Activated CD8-positive, alpha-beta memory T cell treated with anti-CD3 and anti-CD28 coated beads for 48 hours (primary cell): ENCODE measurements at places on chromosomes 6 and 20.

GRCh38 chr6:160188773-160189172 is 67.2 kb downstream of the SLC22A1 start:
- no peak for DNase-seq

GRCh38 chr6:109237077-109237985 is 142.0 kb downstream of the CEP57L1 start:
- no peak for DNase-seq

DNA sequence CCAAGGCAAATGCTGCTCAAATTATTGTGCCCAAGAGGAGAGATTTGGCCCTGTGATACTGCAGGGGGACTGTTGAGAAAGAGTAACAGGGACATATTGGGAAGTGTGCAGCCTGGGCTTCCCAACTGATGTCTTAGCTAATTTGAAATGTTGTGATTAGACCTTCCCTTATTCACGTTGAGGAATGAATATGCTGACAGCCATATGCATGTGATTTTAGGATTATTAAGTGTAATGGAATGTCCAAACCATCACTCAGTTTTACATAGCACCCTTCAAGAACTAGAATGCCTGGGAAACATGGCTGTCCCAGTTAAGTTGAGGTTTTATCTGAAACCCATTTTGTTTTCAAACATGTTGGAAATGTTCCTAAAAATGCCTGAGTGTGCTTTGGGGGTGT is 81.4 kb downstream of the CARMIL1 start:
- DNase-seq = no peak

DNA sequence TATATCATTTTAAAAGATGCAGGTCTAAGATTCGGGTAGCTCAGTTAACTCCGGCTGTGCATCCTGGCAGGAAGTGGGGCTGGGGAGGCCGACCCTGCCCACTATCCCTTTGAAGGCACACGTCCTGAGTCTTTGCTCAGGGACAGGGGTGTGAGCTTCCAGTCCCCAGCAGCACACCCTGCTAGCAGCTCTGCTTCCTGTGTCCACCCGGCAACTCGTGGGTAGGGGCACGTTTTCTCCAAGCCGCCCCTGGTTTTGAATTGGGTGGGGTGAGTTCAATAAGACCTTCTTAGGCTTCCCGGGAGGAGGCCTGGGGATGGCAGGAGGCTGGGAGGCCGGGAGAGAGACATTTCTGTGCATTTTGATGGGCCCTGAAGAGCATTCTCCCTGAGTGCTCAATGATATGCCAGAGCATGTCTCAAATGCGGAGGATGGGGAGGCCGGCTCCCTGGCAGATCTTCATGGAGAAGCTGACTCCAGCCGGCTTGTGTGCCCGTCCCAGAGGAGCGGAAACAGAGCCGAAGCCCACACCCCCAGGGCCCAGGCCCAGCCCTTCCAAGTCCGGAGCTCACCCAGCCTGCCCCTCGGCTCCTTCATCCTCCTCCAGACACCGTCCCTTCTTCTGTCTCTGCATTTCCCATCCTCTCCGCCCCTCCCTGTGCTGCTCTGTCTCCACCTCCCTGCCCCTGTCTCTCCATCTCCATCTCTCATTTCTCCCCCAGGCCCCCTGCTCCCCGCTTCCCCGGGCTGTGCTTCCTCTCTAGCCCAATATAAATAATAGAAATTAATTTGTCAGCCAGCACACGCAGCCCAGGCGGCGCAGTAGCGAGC is 36.3 kb upstream of the ZFAND3 start:
- peak; percentile 16 for DNase-seq

GRCh38 chr20:47179267-47179666 is 177.2 kb downstream of the ZMYND8 start:
- no peak for DNase-seq

GRCh38 chr20:19973961-19974629 is 43.1 kb upstream of the NAA20 start:
- no peak for DNase-seq

GRCh38 chr20:43825051-43825402 is 89.6 kb upstream of the TOX2 start:
- no peak for DNase-seq

DNA sequence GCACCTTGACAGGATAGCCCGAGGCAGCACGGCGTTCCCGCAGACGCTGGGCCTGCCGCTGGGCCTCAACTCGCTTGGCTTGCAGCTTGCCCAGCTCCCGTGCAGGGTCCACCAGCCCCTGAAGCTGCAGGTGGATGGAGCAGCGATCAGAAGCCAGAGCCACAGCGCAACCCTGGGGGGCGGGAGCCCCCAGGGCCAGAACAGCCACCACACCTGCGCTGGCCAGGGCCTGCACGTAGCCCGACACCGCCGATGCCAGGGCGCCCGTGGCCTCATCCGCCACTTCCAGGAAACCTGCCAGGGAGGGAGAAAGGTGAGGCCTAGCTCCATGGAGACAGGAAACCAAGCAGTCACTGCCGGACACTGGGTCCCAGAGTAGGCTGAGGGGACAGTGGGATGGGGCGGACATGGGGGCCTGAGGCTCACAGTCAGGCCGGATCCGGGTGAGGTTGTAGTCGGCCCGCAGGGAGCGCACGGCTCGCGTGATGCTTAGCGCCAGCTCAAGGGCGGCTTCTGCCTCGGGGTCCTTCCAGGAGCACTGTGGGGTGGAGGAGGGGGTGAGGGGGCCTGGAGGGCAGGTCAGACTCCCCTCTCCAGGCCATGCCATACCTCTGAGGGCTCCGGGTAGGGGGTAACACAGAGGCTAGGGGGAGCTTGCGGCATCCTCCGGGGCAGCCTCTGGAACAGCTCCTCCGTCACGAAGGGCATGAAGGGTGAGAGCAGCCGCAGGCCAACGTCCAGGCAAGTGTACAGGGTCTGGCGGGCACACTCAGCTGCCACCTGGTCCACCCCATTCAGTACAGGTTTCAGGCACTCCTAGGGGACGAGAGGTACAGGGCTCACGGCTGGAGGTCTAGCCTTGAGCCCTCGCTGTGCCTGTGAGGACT is 2.1 kb upstream of the VWA7 start:
- DNase-seq = no peak

DNA sequence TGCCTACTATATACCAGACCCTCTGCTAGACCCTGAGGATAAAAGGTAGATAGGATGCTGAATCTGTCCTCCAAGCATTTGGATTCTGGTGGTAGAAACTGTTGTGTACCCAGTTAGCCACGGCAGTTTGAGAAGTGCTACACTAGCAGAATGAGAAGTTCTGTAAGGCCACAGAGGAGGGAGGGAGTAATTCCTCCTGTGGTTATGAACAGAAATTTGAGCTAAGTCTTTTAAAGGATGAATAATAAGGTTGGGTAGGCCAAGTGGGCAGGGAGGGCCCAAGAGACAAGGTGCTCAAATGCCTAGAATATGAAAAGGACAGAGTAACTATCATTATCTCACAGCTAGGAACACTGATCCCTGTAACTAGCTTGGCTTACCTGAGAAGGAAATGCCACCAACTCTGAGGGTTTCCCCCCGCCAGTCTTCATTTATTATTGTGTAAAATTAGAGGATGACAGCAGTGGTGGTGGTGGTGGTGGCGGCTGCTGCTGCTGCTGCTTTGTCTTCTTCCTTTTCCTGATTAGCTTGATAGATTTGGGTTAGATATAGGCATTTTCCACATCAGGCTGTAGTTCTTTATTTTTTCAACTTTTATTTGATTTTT is 243.3 kb downstream of the PRL start:
- DNase-seq = no peak

GRCh38 chr6:44533421-44533820 is 145.9 kb downstream of the CDC5L start:
- no peak for DNase-seq

DNA sequence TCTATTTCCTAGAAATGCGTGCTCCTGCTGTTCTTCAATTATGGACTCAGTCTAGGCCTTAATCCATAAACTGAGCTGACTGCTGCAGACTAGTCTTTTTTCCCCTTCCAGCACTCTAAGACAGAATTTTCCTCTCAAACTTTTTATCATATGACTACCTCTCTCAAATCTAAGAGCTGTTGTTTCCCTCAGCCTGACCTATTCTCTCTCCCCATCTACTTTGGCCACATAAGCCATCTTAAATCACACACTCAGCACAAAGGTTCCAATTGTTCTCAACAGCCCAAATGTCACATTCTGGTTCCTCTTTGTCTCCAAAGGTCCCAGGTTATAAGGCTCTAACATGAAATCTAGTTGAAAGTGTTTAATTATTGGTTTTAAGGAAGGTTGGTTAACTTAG is 85.2 kb downstream of the PRSS35 start:
- DNase-seq = no peak

- peak; percentile 74 for DNase-seq
These were observed 10.5 kb upstream of the ELOVL5 start for GRCh38 chr6:53359095-53359842.

DNA sequence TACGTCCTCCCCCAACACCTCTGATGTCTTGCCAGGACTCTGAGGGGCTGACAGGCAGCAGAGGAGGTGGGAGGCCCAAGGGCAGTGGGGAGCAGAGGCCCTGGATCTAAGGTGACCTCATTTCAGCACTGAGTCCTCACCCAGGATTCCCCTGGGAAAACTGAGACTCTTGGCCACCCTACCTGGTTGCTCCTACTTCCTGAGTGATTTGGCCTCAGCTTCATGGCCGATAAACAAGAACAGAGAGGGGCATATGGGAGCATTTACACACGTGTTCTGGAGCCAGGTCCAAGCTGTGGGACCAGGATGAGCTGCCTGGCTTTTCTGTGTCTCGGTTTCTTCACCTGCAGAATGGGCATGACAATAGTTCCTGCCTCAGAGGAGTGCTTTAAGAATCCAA is 133.8 kb downstream of the ANKRD60 start:
- DNase-seq = no peak

GRCh38 chr20:58676161-58676560 is 16.4 kb upstream of the NPEPL1 start:
- no peak for DNase-seq

DNA sequence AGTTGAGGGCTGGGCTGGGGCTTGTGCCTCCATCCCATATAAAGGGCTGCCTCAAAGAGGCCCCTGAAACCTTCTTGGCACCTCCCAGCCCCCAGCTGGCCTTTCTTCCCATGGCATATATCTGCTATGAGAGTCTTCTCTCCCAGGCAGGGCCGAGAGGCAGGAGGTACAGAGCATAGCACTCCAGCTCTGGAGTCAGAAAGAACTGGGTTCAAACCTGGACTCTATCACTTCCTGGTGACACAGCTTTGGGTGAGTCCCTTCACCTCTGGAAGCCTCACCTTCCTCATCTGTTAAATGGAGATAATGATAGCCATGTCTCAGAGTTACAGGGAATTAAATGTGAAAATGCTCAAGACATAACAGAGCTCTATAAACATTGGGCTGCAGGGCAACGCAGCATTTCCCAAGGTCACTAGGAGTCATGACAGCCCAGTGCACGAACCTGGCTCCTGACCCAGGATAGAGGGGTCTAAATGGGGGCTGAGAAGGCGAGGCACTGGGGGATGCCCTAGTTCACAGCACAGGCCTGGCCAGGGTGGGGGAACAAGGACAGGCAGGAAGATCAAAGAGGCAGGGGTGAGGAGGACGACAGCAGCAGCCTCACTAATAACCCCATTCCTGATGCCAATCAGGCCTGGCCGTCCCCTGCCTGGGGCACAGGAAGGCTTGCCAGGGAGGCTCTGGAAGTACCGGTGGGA is 1.9 kb downstream of the FAM83C start:
- no peak for DNase-seq

DNA sequence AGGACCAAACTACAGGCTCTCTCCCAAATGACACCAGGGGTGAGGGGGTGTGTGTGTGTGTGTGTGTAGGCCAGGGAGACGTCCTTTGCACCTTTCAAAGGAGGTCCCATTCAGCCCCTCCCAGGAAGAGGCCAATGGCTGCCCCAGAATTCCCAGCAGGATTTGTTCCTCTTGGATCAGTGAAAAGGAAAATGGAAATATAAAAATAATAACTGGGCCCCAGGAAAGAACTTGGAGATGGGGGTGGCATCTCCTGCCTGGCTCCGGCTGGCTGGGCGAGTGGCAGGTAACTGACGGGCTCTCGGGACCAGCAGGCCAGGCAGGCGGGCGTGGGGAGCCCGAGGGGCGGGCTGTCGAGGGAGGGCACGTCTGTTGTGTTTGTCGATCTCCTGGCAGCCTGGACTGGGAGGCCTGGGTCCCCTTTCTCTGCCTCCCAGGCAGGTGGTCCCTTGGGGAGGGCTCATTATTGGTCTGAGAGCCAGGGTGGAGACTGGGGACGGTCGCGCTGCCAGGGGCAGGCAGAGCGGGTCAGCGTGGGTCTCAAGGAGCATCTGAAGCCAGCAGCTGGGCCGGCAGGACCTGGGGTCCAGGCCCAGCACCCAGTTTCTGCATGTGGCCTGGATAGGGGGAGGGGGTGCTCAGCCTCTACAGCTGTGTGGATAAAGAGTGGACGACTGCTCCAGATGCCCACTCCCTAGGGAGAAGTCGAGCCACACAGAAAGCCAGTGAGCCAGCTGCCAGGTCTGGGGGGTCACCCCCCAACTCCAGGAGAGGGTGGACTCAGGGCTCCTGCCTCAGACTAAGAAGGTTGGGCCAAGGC is 3.1 kb downstream of the NOL4L start:
- no peak for DNase-seq

GRCh38 chr6:53536561-53536960 is 8.3 kb downstream of the GCLC start:
- no peak for DNase-seq

GRCh38 chr20:17611540-17612286 is 41.8 kb downstream of the DSTN start:
- DNase-seq = no peak

GRCh38 chr6:161437851-161438250 is 164.0 kb upstream of the AGPAT4 start:
- no peak for DNase-seq

DNA sequence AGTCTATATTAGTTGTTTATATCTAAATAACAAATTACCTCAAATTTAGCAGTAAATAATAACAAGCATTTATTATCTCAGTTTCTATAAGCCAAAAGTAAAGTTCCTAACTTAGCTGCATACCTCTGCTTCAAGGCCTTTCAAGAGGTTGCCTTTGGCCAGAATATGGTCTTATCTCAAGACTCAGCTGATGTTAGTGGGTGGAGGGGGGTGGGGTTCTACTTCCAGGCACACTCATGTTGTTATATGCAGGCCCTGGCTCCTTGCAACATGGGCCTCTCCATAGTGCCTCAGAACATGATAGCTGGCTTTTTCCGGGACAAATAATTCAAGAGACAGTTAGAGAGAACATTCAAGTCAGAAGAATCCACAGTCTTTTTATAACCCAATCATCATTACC is 266.0 kb downstream of the ADGRB3 start:
- DNase-seq = no peak

- DNase-seq = no peak
These were observed 6.0 kb downstream of the CST7 start for GRCh38 chr20:24955045-24955444.
